NCI-H1436 treated with DMSO at 0.1 percent for 48 hours (cell line): ENCODE measurements at places on chromosomes 5 and 9.

- DNase-seq, result no peak
Measured at GRCh38 chr5:133363807-133364587, 248.3 kb downstream of the FSTL4 start.

DNA sequence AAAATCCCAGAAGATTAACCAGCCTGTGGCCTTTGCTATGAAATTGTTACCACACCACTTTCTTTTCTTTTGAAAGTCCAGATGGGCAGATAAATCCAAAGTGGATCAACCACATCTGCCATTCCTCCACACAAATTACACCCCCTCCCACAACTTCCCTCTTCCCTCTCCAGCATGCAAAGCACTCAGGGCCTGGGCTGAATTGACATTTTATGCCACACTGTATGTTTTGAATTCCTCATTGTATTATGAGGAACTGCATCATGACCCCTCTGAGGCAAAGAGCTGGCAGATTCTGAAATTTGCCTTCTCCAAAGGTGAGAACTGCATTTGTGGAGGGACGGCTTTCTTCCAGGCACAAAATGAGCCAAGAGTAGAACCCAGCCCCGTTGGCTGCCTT lies 589.2 kb upstream of the KLF4 start:
- DNase-seq, result no peak

DNA sequence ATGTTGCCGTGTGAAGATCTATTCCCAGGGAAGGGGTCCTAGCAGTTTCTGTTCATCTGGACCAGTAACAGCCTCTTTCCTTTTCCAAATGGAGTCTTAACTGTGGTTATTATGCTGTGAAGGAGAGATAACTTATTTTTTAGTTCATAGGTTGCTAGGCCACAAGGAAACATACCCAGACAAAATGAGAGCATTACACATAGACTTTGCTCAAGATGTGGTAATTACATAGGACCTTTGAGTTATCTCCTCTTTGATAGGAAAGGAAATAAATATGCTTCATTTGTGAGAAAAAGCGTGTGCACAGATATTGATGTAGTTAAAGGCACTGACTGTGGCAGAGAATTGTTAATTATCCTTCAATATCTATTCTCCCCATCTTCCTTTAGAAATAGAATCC lies 52.5 kb upstream of the SNX2 start:
- DNase-seq, result no peak

DNA sequence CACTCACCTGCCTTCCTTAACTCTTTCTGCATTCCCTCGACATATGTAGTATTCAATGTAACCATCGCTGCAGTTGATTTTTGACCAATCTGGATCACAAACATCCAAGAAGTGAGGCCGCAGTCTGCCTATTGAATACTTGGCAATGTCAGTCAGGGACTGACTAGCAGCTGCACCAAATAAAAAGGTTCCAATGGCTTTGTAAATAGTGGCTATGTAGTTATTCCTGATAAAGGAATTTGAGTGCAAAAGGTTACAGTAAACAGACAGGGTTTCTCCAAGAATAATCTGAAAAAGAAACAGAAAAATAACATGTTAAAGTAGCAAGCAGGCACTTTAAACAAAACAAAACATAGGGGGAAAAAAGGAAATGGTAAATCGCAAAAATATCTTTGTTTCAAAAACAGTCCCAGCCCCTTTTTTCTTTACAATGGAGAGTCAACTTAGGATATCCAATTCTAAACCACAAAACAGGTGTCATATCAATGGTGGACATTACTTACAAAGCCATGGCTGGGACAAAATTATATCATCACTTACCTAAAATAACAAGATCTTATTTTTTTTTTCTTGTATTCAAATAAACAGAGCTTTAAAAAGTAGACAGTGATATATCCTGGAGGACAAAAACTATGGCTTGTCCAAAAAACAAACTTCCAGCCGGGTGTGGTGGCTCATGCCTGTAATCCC lies 66.8 kb downstream of the PLPP1 start:
- no peak for DNase-seq

GRCh38 chr5:179802950-179803562 lies 3.6 kb downstream of the MGAT4B start:
- DNase-seq, result no peak

DNA sequence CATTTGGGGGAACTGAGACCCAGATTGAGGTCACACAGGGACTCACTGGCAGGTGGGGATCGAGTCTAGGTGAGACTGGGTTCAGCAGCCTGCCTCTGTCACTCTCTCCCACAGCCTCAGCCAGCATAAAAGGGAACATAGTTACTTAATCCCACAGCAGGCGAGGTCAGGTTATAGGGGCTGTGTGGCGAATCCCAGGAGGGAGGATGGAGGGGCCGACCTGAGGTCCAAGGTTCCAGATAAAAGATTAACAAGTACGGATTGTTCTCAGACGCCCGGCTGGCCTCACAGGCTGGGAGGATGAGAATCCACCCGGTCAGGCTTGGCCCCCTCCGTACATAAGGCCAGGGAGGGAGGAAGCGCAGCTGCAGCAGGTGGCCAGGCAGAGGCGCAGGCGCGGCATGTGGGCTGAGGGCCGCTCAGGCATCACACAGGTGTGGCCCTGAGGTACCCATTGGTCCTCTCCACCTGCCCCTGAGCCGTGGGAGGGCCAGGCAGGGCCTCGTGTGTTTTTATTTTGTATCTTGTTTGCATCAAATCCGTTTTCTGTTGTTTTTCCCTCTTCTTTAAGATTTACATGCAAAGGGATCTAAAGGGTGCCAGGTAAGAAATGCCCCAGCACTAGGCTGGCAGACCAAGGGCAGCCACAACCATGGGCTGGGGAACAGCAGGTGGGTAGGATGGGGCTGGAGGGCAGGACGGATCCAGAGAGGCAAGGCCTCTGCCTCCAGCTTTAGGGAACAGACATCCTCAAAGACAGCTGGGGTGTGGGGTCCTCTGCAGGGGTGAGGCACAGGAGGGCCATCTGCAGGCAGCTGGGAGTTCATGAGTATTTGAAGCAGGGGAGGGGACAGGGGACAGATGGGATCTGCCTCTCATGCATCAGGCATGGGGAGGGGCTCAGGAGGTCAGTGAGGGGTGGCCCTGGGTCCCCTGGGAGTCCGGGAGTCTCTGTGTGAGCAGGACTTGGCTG lies 3.6 kb downstream of the SUSD3 start:
- DNase-seq, result no peak
